ENCODE measurements at places on chromosomes 2 and 18.
A peak's percentile ranks its signal among the peaks of the same experiment; 100 is the strongest.

GRCh38 chr2:133675-134593 is 87.6 kb upstream of the FAM110C start:
- no peak for DNase-seq

DNA sequence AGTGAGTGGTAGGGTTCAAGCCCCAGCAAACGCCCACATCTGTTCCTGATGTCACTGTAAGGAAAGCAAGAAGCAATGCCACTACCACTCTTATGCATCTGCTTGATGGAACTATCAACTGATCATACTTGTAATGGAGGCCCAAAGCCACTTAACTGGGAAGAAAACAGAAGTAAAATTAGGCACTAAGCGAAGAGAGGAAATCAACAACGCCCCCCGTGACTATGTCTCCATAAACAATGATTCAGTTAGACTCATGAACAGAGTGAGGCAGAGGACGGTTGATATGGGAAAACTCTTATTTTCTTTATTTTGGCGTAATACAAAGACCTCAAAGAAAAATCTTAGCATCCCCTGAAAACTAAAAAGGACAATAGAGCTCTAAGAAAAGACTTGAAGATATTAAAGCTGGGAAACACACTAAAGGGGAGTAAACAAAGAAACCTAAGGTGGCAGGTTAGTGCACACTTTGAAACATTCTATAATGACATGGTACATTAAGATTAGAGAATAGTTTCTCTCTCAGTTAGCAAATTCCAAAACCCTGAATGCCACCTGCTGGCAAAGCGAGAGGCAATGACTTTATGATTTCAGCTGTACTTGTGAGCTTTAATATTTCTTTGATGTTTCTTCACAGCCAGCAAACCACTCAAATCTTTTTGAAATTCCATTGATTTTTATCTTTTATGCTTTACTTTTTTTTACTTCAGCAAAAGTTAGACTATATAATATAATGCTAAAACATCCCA is 86.5 kb downstream of the LRP2 start:
- DNase-seq = no peak

DNA sequence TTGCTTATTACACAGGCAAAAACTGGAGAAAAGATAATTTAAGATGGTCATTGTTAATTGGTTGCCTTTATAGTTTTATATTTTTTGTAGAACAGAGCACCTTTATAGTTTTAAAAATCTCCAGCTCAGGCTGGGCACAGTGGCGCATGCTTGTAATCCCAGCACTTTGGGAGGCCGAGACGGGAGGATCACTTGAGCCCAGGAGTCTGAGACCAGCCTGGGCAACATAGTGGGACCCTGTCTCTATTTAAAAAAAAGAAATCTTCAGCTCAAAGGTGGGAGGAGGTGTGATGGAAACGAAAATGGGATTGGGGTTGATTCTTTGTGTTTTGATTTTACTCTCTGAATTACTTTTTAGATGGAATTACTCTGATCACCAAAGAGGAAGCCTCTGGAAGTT is 85.4 kb downstream of the XRCC5 start:
- DNase-seq = no peak

GRCh38 chr2:150482667-150483400 is 4.6 kb downstream of the RND3 start:
- no peak for DNase-seq

GRCh38 chr2:70949086-70949485 is 13.4 kb downstream of the ATP6V1B1 start:
- no peak for DNase-seq

DNA sequence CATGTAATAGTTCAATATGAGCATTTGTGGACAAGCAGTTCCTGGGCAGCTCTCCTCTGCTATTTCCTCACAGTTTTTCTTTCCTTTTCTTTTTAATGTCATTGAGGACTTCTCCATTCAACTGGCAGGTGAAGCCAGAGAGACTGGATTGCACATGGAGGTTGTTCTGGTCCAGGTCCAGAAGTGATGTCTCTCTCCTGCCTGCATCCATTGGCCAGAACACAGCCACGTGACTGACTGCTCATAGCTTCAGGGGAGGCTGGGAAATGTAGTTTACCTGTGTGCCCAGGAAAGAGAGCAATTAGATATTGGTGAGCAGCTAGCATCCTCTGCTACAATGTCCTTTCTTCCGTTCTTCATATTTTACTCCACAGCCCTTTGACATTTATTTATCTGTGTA is 20.2 kb upstream of the ADAM23 start:
- DNase-seq = no peak

- no peak for DNase-seq
These were observed 1481.6 kb upstream of the PIK3C3 start for GRCh38 chr18:40473221-40474029.

DNA sequence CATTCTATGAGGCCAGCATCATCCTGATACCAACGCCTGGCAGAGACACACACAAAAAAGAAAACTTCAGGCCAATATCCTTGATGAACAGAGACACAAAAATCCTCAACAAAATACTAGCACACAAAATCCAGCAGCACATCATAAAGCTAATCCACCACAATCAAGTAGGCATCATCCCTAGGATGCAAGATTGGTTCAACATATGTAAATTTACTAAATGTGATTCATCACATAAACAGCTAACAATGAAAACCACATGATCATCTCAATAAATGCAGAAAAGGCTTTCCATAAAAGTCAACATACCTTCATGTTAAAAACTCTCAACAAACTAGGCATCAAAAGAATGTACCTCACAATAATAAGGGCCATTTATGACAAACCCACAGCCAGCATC is 65.3 kb downstream of the WDPCP start:
- DNase-seq = no peak

DNA sequence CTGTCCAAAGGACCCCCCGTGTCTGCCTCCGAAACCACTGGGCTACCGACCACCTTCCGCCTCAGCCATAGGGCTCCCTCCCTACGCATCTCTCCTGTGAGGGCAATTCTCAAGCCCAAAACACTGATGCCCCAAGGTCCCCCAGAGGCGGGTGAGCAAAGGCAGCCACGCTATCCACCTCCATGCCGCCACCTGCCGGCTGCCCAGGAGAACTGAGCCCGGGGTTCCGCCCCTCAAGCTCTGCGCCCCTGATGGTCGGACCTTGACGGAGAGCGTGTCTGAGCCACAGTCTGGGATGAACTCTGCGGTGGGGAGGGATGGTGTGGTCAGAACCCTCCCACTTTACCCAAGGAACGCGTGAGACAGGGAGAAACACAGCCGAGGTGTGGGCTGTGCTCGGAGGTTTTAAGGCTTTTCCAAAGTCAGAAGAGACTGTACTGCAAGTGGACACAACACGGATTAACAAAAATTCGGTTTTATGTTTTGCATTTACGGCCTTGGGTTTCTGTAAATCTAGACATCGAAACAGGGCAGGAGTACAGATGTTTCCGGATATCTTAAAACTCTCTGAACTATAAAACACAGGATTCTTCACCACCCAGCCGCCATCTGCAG is 114.1 kb downstream of the ZNF516 start:
- DNase-seq = no peak

DNA sequence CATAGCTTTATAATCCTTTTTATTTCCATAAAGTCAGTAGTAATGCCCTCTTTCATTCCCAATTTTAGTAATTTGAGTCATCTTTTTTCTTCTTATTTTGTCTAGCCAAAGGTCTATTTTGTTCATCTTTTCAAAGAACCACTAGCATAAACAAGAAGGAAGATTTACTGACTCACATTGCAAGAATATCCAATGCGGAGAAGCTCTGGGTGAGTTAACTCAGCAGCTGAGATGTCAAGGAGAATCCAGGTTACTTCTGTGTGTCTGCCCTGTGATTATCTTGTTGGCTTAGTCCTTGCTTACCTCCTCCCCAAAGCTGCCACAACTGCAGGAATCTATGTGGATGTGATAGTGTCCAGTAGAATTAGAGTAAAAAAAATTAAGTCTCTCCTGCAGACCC is 311.4 kb upstream of the NCKAP5 start:
- no peak for DNase-seq

DNA sequence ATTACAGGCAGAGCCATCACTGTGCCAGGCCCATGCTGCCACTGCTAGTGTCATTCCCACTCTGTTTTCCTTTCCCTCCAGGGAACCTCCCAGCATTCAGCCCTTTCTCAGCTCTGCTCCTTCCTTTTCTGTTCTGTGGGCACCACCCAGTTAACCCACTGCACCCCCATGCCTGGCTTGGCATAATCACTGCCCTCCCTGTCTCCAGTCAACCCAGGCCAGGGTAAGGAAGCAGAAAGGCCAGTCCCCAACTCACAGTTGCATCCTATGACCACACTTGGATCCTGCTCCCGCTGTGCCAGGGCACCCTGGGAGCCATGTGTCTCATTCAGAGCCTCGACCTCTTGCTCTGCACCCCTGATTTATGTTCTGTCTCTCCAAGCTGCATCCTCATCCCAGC is 32.2 kb downstream of the DPYSL5 start:
- DNase-seq = no peak

DNA sequence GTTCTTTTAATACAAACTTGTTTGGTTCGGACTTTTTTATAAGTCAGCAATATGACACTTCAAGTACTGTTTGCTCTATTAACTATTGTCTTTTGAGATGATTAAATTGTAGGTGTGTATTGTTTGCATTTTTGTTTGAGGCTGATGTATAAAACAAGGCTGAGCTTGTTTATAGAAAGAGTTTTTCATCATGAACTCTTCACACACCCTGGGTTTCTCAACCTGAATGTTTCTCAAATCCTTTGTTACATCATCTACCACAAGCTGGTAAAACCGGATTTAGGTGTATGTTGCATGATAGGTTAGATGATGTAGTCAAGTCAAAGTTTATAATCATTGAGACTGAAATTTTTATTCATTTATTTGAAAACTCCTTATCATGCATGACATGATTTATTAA is 335.2 kb upstream of the LRATD1 start:
- DNase-seq = no peak

- peak; percentile 71 for DNase-seq
These were observed 62.6 kb downstream of the DSEL start for GRCh38 chr18:67453901-67454300.

DNA sequence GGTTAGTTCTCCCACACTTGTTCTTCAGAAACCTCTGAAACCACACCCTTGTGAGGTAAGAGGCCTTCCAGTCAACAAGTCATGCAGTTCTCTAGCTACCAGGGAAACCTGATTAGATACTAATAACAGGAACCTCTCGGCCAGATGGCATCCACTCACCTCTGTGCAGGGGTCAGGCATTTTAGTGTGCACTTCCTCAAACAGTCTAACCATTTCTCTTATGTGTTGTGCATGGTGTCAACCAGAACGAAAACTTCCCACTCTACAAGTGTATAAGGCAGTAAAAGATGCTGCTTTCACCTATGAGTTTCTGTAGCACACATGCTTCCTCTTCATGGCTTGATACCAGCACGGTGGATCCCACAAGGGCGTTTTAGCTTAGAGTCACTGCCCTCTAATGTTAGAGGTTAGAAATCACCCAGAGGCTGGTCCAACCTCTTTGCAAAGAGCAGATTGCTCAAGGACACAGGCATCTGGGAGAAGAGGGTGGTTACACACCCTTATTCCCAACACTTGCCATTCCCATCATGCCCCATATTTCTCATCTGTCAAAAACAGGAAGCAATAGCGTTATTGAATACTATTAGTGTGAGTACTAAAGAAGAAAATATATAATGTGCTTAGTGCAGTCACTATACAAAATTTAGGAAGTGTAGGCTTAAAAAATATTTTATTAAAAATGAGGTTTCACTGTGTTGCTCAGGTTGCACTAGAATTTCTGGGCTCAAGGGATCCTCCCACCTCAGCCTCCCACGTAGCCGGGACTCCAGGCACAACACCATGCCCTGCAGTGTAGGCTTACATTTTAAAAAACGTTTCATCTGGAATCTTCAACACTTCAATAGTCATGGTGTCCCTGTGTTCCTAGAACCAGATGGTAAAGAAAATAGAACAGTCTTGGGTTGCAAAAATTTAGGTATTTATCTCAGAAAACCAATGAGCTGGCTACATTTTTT is 34.5 kb upstream of the RAB31 start:
- DNase-seq = no peak

GRCh38 chr18:77130229-77131099 is 2.1 kb downstream of the MBP start:
- no peak for DNase-seq

GRCh38 chr18:23967321-23968089 is 47.0 kb upstream of the TTC39C start:
- no peak for DNase-seq

DNA sequence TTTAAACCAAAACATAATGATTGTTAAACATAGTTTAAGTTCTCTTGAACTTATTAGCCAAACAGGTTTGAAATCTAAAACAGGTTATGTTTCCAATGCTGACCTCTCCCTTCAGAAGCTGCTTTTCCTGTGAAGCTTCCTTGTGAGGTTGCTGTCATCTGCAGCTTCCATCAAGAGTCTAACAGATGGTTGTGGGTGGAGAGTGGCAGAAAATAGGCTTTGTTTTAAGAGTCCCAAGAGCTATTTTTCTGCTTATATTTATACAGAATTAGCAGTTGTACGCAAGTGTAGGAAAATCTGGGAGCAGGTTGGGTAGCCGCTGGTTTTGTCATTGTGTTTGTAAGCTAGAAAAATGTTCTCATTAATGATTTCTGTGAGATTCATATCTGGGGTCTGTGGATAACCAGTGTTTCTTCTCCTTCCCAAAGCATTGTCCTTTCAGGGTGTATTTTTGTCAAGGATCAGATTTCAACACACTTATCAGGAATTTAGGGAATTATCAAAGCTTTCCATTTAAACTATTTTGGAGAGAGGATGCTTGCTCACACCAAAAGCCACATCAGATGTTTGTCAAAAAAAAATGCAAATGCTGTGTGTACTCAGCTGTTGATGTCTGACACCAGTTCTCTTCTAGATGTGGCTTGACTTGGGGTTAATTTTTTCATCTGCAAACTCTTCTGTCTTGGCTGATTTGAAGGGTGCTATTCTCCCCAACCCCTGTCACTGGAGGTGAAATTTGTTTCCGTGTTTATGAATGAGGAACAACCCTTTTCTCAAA is 78.1 kb upstream of the KIF5C start:
- no peak for DNase-seq

DNA sequence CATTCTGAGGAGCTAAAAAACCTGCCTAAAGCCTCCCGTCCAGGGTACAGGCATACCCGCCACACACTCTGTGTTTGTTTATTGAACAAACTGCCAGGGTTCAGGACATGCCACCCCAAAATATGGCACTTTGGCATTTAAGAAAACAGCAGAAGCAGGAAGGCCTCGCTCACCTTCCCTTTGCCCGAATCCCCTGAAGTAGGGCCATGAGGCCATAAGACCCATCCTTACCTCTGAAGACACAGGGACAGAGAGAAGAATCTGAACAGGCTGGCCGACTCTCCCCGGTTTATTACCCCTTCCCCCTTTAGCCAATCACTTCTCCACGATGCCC is 1.7 kb upstream of the NEURL3 start:
- DNase-seq = no peak

DNA sequence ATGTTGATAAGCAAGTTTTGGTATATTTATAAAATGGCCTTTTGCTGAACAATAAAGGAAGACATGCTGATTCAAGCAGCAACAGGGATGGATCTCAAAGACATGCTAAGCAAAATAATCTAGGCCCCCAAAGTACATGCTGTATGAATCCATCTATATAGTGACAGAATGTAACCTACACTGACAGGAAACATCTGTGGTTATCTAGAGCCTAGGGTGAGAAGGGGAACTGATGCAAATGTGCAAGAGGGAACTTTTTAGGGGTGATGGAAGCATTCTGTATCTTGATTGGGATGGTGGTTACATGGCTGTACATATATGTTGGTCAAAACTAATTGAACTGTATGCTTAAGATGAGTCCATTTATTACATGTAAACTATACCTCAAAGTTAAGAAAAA is 24.2 kb downstream of the CNRIP1 start:
- DNase-seq = no peak

- DNase-seq = no peak
These were observed 60.8 kb upstream of the TXNDC2 start for GRCh38 chr18:9824952-9825371.
